ENCODE measurements at places on chromosomes 7 and 10.

DNA sequence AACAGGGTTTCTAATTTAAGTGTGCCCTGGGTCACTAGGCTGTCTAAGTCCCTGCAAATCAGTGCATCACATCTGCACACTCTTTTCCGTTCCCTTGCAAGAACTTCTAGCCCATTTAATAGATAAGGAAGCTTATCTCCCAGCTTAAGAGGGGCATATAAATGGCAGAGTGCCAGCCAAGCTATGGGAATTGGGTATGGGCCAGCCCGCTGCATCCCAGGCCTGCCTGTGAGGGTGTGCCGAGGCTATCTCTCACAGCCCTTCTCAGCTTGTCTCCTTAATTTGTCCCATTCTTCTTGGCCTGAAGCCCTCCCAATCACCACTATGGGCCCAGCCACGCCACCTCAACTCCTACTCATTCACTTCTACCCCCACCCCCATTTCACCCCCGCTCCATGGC, 14.7 kb downstream of the AQP1 start:
- DNase-seq = no peak

- DNase-seq = no peak
These were observed 56.4 kb upstream of the INSYN2A start for GRCh38 chr10:127252818-127253217.

GRCh38 chr10:77106676-77107075, 530.9 kb downstream of the KCNMA1 start:
- no peak for DNase-seq

- DNase-seq = no peak
These were observed 46.8 kb downstream of the SHH start for GRCh38 chr7:155765458-155765857.

DNA sequence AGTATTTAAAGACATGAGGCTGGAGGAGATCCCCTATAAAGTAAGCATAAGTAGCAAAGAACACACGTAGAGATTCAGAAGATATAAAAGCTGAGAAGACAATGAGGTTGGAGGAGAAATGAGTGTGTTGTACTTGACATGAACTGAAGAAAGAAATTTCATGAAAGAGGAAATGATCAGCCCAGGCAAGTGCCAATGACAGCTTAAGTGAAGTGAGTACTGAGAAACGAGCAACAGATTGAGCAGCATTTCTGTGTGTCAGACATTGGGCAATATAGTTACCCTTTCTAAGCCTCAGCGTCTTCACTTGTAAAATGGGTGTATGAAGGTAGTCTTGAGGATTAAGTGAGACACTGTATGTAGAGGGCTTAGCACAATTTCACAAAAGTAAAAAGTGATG, 4.8 kb upstream of the LIPA start:
- no peak for DNase-seq

GRCh38 chr7:921581-922333, 32.7 kb downstream of the ADAP1 start:
- DNase-seq = no peak

All from amniotic epithelial cell (primary cell).